GM18507 (cell line): ENCODE measurements at places on chromosomes 3 and 15.

DNA sequence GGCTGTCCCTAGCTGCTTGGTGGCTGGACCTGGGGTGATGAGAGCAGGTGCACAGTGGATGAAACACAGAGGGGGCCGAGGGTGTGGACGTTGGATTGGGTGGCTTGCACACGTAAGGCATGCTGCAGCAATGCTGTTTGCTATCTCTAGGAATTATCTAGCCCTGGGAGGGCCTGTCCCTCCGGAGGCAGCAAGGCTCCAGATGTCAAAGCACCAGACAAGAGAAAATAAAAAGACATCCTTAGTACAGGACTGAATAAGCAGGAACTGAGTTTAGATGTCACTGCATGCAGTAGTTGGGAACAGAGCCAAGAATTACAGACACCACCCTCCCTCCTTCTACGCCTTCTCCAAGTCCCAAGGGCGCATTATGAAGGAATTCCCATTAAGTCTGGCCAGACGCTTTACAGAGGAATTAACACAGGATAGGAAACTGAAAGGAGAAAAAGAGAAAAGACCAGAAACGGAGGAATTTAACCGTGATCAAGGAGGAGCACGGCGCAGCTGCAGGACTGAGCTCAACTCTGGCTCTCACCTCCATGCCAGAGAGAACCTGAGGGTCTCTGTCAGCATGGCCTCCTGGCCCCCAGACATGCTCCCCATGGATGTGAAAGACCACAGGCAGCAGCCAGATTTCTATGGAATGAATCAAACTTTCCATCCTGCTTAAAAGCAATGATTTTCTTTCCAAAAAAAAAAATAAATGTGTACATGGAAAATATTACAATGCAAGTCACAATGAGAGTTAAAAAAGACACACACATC, 13.8 kb downstream of the ATP10A start:
- no peak for DNase-seq

- no peak for DNase-seq
Measured at GRCh38 chr15:58229297-58229768, 91.2 kb downstream of the AQP9 start.

- no peak for DNase-seq
Measured at GRCh38 chr3:179375091-179375999, 27.8 kb downstream of the MFN1 start.

DNA sequence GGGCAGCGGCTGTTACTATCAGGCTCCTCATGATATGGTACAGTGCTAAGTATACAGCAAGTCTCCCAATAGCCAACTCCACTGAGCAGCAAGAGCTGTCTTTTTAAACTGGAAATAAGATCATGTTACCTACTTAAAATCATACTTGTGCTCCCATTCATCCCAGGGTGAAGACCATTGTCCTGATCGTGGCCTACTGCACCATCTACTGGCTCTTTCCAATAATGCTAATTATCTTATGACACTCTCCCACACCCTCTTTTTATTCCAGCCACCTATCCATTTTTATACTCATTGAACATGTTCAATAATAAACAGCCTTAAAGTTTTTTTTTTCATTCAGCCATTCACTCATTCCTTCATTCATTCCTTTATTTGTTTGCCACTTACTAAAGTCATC, 117.7 kb downstream of the GBE1 start:
- no peak for DNase-seq
